Bone marrow (tissue), 2 donors: ENCODE measurements at places on chromosomes 12 and 14.

DNA sequence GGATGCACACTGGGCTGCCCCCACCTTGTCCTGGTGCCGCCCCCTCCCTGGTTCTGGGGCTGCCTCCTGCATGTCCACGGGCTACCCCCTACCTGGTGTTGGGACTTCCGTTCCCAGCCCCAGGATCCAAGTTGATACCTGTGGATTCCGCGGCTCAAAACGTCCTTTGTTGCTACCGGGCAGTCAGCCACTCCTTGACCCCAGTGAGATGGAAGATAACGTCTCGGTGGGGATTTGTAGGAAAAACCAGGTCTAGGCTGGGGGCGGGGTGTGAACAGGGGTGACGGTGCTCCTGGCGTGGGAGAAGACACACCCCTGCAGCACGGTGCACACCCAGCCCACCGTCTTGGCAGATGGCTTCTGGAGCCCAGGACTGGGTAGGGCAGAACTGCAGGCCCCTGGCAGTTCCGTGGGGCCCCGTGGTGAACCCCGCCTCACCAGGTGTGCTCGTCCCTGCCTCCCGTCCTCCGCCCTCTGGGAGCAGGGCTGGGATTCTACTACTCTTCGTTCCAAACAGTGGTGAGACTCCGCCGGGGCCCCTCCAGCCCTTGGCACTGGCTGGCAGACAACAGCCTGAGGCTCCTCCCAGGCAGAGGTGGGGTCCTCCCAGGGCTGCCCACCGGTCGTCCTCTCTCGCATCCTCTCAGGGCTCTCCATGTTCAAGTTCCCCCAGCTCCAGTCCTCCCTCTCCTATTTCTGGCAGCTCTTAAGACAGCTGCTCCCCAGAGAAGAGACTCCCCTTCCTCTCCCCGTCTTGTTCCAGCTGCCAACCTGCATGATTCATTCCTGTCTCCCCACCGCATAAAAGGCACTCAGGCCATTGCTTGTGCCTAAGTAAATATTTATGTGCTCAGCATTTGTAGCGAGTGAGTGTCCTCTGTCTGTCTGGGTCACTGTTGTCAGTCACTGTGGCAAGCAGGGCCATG, 75.5 kb downstream of the FBXL14 start:
- no peak for DNase-seq

DNA sequence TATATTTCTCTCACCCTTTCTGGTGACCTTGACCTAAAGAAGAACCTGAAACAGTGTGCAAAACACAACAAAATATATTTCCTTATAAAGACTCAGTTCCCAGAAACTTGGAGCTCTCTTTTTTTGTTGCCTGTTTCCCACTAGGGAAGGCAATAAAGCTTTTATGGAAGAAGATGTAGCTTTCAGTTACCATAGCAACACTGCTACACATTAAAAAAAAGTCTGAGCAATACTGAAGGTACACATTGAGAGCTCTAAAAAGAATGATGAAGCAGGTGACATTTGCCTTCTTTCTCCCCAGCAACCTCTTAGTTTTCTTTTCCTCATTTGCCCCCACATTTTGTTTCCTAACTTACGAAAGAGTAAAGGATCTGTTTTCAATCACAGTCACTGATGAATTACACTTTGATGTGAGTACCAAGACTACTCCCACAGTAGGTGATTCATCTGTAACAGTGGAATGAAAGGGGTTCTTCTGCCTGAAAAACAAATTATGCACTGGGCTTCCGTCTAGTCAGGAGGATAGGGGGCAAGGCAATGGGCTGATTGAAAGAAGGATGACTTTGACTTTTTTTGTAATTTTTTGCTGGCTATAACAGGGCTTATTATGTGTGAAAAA, 1.1 kb upstream of the CATSPERB start:
- no peak for DNase-seq

DNA sequence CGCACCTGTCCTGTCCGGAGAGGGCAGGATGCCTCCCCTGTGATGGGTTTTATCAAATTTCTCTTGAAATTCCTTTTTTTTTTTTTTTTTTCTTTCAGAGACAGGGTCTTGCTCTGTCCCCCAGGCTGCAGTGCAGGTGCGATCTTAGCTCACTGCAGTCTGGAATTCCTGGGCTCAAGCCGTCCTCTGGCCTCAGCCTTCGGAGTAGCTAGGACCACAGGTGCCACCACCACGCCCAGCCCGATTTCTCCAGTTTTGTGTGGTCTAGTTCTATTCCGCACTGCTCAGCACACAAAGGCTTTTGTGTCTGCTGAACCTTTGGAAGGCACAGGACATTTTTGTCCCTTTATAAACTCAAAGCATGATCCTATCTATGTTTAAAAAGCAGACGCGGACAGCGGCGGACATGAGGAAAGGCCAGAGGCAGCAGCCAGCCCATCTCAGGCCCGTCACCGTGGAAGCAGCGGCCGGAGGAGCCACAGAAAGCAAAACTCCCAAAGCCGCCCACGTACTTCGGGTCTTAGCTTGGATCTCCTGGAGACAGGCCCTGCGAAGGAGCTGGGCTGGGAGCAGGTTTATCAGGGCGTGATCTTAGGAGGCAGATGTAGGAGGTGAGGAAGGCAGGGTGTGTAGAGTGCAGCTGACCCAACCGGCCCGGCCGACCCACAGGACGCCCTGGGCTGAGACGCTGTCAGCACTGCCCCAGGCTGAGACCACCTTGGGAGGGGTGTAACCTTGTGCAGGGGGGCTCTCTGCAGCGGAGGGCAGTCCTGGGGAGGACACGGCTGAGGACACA, 30.9 kb upstream of the FBRSL1 start:
- no peak for DNase-seq

DNA sequence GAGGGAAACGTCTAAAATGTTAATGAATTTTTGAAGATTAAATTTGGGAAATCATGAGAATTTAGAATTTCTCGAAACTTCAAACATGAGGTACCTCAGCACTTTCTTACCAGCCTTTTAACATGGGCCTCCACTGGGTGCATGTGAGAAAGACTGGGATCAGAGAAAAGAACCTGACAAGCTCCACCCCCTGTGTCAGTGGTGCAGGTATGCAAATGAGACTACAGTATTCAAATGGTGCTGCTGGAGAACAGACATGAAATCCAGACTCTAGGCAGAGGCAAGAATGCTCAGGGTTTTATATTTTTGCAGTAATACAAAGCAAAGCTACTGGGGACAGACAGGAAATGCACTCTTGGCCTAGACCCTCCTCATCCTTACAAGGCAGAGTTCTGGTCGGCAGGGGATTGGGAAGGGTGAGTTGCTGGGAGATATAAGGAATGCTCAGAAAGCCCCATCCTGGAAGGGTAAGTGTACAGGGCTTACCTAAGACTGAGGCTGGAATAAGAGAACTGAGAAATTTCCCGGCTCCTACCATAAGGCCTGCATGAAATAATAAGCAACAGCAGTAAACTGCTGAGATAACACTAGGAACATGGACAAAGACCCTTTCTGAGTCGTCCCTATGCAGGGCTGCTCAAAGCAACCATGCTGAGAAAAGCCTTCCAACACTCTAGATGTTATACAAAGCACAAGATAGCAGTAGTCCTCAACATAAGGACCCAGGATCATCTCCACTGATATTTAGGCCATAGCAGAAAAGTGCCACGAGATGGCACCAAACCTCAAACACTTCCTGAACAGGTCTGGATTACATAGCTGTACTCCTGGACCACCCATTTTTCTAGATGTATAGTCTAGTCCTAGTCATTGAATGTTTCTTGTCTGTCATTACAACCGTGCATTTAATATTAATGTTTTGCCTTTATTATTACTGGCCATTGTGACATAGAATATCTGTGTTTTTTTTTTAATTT, 260.8 kb downstream of the RASSF9 start:
- DNase-seq, result no peak

GRCh38 chr14:65077318-65077717, 25.0 kb downstream of the MAX start:
- DNase-seq, result no peak

- DNase-seq, result no peak
Measured at GRCh38 chr14:60981633-60982455, 799 bp downstream of the SLC38A6 start.

DNA sequence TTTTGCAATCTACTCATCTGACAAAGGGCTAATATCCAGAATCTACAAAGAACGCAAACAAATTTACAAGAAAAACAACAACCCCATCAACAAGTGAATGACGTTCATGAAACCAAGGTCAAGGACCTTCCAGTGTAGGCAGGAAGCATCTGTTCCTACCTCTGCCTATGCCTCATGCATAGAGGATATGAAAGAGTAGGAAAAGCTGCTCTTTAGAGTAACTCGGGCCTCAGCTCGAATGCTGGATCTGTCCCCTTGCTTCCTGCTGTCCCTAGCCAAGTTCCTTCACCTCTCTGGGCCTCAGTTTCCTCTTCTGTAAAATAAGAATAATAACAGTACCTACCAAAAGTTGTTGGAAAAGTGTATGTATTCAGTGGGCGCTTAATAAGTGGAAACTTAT, 65.0 kb downstream of the FOXN4 start:
- DNase-seq, result no peak

DNA sequence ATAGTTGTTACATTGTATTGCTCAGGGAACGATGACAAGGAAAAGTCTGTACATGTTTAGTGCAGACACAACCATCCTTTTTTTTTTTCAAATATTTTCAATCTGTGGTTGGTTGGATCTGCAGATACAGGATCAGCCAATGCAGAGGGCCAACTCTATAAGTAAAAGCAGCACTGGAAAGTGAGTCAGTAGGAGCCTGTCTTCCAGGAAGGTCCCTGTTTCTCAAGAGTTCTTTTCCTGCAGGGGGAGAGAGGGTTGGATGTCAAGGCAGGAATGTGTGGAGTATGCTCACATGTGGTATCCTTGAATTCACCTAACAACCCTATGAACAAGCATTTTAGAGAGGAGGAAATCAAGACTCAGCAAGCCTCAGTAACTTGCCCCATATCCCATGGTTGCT, 409.1 kb downstream of the NPAS3 start:
- no peak for DNase-seq

- DNase-seq, result no peak
Measured at GRCh38 chr14:78767436-78767835, 597.3 kb downstream of the NRXN3 start.

GRCh38 chr14:78798757-78799156, 628.6 kb downstream of the NRXN3 start:
- DNase-seq, result no peak

DNA sequence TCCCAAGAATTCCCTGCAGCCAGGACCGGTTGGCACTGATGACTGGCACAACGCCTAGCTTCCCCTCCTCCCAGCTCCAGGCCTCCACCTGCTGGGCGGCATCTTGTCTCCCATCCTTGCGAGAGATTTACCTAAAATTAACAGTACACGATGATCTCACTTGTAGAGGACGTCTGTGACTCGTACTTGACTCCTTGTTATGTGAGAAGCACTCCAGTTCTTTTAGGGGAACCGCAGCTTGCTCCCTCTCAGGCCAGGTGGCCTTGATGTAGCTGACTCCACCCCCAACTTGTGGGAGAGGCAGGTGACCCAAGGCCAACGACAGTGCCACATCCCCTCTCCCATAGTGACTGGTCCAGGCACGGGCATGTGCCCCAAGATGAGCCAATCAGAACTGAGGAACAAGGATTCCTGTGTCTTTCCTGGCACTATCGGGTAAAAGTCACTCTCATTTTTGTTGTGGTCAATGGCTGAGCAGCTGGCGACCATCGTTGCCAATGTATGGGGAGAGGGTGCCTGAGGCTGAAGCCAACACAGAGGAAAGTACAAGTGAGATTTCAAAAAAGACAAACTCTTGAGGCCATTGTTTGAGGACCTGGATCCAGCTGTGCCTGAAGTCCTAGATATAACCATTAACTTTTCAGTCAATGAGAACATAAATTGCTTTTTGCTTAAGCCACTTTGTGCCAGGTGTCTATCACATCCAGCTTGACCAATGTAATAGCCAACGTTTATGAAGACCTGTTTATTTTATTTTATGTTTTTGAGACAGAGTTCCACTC, 208.7 kb downstream of the RBM19 start:
- DNase-seq, result no peak

DNA sequence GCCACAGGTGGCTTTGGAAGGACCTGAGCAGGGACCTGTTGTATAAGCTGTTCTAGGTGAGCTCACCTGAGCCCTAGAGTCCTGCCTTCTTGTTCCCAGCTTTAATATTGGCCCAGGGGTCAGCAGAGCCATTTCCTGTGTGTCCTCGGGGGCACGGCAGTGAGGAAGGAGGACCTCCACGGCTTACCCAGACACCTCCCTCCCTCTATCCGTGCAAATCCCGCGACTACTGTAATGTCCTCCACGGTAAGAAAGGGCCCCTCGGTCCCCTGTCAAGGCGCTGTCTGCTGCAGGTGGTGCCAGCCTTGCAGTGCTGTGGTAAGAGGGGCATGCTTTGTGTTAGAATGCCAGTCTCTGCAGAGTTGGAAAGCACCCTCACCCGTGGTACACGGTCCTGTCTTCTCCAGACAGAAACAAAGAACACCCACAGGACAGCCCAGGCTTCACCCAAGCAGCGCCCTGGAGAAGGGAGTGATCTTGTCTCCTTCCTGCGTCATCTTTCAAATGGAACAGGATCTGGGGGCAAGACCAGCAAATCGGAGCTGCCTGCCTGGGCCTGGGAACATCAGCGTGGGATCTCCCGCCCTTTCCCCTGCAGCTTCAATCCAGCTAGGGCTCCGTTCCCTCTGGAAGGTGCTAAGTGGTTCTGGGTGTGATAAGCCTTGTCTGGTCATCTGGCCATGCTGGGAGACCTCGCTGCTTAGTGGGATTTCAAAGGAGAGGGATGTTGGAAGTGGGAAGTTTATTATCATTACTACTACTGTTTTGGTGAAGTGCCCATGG, 20.2 kb upstream of the FZD10 start:
- DNase-seq, result no peak

- no peak for DNase-seq
Measured at GRCh38 chr12:44976246-44976645, 74.7 kb downstream of the DBX2 start.

DNA sequence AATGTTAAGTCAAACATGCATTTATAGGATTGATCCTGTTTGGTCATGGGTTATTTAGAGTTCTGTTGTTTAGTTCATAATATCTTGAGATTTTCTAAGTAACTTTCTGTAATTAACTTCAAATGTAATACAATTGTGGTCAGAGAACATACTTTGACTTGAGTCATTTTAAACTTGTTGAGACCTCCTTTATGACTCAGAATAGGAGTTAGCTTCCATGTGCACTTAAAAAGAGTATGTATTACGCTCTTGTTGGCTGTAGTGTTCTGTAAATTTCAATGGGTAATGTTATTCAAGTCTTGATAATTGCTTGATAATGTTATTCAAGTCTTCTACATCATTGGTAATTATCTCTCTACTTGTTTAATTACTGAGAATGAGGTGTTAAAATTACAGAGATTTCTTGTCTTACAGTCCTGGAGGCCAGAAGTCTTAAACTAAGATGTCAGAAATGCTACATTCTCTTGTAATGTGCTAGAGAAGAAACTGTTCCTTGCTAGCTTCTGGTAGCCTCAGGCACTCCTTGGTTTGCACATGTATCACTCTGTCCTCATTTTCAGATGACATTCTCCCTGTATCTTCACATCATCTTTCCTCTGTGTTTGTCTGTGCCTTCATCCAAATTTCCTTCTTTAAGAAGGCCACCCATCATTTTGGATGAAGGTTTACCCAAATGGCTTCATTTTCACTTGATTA, 197.3 kb downstream of the TMTC3 start:
- no peak for DNase-seq

DNA sequence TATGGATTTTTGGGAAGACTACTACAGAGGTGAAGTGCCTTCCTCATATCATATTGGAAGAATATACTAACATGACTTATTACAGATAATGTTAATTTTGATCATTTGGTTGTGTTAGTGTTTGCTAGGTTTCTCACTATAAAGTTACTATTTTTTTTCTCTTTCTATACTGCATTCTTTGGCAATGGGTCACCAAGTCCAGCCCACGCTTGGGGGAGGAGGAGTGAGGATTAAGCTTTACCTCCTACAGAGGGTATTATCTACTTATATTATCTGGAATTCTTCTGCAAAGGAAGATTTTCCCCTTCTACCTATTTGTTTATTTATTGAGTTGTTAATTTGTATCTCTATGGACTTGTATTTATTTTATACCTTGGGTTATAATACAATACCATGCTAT, 31.5 kb downstream of the SCN8A start:
- DNase-seq, result no peak
